ENCODE measurements at places on chromosomes 6 and 20.

DNA sequence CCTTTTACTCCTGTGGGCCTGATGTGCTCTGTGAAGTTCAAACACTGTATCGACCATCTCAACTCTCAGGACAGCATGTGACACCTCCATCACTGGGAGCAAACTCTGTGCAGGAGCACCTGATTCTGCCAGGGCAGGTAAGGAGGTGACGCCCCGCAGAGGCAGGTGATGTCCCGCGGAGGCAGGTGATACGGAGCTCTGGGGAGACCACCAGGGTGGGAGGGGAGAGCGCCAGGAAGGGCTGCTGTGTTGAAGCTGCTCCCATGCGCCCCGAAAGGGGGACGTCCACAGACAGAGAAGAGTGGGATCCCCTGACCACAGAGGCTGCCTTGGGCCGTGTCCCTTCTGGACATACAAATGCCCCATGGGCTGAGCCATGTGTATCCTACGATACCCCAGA lies 58.3 kb downstream of the DACT2 start:
- no peak for DNase-seq

DNA sequence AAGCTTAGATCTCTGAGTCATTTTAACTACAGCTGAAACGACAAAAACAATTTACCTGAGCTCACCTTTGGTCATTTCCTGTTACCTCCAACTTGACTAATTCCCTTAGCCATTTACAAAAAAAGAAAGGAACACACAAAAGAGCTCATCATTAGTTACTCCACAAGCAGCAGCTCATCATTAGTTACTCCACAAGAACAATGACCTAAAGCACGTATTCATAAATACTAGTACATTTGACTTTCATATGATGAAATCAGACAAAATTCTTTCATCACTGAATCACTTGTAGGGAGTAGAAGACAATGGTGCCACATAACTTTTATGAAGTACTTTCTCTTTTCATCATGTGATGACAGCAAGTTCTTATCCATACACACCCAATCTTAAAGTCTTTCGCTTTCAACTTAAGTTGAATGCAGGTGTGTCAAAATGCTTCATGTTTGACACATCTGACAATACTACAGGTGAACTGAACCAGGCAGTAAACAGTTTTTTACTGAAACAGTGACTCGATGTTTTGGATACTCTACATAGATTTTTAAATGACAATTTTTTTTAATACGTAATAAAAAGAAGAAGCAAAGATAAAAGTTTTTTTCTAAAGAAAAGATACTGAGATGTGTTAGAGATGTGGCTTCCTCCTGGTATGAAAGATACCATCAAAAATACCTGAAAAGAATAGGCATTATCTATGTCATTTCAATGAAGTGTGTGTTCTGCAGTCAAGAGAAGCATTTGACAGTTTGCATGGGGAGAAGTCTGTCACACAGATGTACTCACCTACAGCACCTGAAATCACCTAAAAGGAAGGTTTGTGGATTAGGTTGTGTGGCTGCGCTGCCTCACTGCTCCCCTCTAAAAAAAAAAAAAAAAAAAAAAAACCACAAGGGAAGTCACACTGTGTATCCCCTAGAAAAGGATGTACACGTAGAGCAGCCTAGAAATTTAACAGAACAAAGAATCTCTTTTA lies 109.1 kb downstream of the PRDM1 start:
- no peak for DNase-seq

DNA sequence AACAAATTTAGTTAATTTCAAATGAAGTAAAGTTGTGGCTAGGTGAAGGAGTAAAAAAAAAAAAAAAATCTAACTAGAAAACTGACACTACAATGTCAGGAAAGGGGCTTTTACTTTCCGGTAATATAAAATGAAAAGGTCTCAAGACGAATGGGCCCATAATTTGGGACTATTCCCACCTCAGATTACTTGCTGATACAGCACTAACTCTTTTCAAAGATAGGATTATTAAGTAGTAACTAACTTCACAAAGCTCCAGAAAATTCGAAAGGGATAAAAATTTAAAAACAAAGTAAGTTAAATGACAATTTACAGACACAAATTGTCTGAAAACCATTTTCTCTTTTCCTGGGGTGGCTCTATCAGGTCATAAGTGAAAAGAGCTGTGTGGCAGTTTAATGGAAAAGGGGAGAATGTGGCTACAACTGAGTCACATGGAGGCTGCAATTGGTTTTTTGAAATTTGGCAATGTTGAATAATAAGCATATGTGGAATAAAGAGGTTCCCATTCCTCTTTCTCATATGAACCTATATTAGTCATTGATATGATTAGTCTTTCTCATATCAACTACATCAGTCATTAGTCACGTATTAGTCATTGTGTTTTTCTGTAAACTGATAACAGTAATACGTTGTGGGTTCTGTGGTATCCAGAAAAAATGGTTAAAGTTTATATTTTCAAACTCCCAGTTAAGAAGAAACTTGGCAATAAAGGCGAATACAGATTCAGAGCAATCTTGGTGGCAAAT lies 78.0 kb downstream of the RWDD2A start:
- DNase-seq = no peak

GRCh38 chr20:17655286-17655651 lies 26.8 kb downstream of the RRBP1 start:
- DNase-seq = no peak

DNA sequence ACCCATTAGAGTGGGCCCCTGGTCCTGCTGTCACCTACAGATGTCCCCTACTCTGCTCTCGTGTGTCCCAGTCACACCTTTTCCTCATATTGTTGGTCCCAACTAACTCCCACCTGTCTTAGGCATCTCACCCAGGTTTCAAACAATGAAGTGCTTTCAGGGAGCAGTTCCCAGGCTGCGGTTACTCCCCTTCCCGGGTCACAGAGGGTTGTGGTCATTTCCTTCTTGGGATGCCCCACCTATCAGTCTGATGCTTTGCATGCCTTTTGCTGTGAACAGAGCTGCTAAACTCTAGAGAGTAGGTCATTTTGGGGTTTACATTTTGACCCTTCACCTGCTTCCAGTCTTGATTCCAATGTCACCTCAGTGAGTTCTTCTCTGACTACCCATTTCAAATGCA lies 181.6 kb downstream of the CDC5L start:
- no peak for DNase-seq

DNA sequence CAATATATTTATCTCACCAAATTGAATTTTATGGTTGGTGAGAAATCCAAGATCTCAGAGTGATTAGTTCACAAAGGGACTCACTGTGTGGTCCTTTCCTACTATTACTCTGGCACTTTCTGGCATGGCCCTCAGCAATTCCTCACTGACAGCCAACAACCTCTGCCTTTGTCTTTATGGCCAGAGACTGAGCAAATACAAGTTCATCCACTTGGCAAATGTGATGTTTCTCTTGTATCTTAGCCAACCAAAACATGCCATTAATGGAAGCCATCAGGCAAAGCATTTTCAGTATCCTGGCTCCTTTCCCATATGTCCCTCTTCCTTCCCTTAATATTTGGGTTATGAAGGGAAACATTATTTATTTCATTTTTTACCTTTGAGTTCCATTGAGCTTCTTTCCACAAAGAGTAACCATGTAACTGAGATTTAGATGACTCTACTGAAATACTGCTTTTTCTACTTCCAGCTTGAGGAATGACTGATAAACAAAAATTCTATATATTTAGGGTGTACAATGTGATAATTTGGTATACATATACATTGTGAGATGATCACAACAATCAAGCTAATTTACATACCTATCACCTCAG lies 30.8 kb upstream of the SMLR1 start:
- DNase-seq = no peak

DNA sequence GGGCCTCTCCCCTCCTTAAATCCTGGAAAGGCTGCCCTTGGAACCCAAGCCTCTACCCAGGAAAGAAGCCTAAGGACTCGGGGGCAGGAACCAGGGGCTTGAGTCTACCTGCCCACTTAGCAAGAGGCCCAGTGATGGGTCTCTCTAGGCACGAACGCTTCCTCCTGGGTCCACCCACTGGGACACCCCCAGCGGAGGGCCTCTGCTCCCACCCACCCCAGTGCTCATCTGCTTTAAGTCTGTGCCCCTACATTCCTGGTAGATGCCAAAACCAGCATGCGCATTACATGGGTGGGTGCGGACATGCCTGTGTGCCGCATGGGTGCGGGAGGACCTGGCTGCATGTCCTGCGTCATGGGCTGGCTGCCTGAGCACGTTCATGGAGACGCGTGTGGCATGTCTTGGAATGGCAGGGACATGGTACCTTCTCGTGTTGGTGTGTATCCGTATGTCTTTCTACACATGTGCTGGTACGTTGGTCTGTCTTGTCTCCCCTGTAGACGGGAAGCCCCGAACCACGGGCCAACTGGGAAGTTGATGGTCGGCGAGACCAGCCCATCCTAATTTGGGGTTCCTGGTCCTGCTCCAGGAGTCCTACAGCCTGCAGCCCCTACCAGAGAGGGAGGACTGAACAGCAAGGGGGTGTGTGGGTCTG lies 29.3 kb downstream of the SNPH start:
- DNase-seq = no peak

- no peak for DNase-seq
These were observed 7.1 kb downstream of the RREB1 start for GRCh38 chr6:7114744-7115458.

DNA sequence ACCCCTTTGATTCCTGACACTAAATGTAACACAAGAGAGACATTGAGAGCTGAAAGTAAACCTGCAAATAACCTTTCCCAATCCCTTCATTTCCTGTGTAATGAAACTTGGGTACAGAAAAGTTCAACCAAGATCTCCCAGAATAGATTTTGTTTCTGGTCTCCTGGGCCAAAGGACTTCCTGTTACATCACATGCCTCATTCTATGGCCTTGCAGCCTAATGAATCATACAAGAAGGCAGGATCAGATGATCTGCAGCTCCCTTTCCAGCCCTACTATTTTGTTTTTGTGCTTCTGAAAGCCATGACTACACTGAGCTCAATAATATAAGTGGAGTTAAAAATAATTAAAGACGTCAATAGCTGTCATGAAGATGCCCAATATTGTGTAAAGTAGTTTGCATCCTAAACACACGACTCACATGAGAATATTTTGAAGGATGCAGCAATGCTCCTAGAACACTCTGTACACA lies 73.4 kb upstream of the NOX3 start:
- no peak for DNase-seq

DNA sequence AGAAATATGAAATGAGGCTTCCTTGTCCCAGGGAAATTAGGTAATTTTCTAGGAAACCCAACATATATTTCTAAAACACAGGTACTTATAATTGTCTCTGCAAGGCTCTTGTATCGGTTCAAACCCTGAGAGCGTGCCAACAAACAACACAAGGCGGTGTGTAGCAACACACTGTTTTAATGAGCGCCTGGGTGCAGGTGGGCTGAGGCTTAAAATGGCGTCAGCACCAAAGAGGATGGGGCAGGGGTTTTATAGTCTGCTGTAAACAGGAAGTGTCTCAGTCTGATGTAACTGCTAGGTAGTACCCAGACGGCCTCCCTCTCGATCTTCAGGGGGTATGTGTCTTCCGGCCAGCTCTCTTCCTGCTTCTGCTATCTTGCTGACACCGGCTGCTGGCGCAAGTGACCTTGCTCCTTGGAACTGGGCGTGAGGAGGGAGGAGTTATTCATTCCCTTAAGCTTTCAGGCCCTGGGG lies 69.7 kb downstream of the EPB41L2 start:
- DNase-seq = no peak

GRCh38 chr6:157657754-157658153 lies 165.3 kb upstream of the SNX9 start:
- no peak for DNase-seq

DNA sequence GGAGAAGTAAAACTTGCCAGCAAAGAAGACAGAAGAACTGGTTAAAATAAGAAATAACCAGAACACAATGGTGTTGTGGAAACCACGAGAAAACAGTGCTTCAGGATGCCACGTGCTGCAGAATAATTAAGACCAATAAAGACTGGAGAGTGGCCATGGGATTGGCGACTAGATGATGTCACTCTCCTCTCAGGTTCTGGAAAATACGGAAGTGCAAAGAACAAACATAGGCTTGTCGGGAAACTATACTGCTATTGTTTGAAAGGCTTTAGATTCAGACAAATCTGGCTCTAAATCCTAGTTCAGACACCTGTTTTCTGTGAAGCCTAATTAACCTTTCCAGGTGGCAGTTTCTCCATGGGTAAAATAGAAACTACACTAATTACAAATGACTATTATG lies 138.4 kb upstream of the STXBP5 start:
- no peak for DNase-seq

GRCh38 chr20:41348430-41349172 lies 8.0 kb downstream of the LPIN3 start:
- no peak for DNase-seq

GRCh38 chr6:159977255-159977903 lies 8.5 kb downstream of the IGF2R start:
- no peak for DNase-seq

DNA sequence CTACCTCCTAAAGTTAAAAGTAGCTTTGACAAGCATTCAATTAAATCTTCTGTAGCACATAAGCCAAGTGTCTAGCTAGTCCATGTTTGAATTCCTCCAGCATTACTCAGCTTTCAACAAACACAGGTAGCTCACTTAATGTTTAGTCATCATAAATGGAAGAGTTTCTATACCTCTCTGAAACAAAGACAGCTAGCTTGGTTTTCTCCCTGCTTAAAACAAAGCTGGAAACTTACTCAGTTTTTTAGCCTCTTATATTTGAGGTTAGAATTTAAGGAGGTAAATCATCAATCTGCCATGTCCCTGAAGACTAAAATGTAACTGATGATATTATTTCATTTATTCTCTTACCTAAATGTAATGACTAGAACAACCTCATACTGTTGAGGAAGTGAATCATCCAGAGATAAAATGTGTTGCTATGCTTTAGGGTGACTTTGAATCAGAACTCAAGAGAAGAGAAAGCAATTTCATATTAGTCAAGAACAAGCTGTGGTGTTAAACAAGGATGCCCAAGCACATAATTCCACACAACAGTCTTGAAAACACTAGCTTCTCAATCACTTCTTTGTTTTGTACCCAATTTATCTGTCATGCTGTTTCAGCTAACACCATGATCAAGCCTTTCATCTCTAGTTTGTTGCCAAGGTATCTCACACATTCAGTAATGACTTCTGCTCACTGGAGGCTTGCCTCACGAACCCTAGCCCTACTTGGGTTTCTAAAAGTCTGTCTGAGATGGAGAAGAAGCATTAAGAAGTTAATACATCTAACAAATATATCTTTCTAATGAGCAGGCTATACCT lies 251.9 kb downstream of the EPM2A start:
- DNase-seq = no peak
